ENCODE measurements at places on chromosomes 12 and 14.

DNA sequence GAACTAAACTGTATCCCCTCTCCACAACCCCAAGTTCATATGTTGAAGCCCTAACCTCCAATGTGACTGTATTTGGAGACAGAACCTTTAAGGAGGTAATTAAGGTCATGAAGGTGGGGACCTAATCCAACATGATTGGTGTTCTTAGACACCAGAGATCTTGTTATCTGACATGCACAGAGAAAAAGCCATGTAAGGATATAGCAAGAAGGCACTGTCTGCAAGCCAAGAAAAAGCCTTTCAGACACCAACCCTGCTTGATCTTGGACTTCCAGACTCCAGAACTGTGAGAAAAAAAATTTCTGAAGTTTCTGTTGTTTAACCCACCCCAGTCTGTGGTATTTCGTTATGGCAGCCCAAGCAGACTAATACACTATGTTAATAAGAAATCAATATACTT is 62.2 kb upstream of the CFL2 start:
- DNase-seq: no peak

DNA sequence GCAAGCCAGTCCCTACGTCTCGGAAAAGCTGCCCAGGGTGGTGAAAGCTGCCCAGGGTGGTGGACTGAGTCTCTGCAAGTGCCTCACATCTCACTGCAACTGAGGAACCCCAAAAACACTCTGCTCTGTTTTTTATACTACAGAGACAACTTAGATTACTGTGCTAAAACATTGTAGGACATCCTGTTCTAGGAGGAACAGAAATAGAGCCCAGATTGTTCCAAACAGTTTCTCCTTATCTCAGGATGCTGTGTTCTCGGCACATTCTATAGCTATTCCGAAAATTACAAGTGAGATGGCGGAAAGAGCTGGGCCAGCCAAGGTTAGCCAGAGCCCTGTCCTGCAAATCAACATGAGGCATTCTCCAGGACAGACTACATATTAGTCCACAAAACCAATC is 138.7 kb downstream of the LRIG3 start:
- no peak for DNase-seq

DNA sequence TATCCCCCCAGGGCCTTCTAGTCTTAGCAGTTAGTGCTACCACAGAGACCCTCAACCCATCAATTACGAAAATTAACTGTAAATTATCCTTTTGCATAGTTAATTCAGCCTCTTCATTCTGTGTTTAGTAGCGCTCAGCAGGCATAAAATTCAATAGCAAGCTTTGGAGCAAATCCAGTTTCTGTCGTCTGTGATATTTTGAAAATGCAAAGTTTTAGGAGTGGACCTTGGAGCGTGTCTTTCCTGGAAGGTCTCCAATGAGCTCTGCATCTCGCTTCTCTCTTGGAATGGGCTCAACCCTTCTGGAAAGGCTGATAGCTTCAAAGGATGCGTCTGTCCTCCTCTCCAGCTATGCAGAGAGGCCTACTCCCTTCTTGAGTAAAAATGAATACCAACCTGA is 222.9 kb downstream of the SLC15A4 start:
- DNase-seq: no peak

- no peak for DNase-seq
These were observed 20.3 kb downstream of the PDE6H start for GRCh38 chr12:14993117-14993516.

DNA sequence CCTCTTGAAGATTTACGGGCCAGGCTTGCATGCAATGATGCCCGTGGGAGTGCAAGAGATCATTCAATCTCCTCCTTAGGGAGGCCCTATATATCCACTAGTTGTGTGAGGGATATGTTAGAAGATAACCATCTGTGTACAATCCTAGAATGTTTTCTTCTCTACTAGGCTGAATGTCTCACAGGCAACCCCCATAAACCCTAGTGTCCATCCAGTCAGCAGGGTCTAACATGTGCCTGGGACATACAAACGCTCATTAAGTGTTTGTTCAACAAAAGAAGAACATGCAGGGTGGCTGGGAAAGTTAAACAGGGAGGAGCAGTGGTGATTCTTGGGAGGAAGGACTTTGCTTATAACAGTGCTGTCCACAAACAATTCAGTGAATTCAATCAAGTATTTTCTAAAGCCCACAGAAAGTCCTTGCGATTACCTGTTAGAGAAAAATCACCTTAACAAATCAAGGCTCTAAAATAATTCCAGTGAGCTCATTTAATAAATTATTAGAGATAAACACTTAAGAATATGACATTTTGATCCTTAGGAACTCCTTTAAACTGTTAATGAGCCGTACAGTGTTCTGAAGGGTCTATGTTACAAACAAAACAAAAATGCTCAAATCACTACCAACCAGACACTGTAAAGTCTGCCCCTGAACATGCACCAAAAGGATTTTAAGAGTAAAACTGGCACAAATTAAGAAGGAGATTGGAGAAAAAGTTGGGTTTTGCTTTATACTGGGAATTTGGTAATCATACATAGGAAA is 96.6 kb upstream of the FERMT2 start:
- no peak for DNase-seq

GRCh38 chr12:62899568-62900390 is 35.2 kb downstream of the PPM1H start:
- no peak for DNase-seq

DNA sequence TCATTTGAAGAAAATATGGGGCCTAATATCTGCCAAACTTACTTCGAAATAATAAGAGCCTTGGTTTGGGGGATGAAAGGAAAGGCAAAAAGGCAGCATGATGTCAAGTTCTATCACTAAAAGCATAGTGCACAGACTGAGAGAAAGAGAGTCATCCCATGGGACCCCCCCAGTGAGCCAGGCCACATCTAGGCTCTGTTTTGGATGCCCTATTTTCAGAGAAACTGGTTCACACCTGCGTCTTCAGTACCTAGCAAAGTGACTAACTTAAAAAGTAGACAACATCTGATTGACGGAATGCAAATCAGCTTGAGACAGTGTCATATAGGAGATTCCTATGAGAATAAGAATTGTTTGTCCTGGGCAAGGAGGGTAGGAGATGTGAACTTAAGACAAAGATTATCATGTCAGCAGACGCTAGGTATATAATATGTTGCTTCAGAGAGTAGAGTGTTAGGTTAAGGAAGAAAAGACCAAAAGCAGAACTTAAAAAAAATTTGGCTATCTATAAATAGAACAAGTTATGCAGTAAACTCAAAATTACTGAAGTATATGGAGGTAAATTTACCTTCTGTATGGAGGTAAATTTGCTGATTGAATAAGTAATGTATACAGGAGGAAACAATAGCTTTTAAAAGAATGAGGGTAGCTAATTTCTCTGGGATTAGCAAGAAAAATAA is 148.2 kb downstream of the SLC41A2 start:
- DNase-seq: no peak

- DNase-seq: no peak
These were observed 17.9 kb downstream of the CERS5 start for GRCh38 chr12:50149311-50149710.

DNA sequence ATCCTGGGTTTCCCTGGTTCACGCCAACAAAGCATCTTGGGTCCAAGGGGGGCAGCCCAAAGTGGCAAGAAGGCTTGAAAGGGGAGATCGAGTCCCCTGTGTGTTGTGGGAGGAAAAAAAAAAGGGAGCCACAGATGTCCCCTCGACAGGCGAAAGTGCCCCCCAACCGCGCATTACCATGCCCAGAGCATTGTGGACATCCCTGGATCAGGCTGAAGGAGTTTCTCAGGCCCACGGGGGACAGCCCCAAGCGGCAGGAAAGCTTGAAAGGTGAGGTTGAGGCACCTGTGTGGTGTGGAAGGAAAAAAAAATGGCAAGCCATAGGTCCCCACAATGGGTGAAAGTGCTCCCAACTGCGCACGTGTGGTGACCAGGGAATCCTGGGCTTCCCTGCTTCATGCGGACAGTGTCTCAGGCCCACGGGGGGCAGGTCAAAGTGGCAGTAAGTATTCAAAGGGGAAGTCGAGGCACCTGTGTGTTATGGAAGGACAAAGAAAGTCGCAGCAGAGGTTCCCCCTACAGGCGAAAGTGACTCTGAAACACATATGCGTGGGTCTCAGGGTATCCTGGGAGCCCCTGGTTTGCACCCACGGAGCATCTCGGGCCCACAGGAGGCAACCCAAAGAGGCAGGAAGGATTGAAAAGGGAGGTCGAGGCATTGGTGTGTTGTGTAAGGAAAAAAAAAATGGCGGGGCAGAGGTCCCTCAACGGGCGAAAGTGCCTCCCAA is 580.1 kb downstream of the ALG10 start:
- DNase-seq: no peak

DNA sequence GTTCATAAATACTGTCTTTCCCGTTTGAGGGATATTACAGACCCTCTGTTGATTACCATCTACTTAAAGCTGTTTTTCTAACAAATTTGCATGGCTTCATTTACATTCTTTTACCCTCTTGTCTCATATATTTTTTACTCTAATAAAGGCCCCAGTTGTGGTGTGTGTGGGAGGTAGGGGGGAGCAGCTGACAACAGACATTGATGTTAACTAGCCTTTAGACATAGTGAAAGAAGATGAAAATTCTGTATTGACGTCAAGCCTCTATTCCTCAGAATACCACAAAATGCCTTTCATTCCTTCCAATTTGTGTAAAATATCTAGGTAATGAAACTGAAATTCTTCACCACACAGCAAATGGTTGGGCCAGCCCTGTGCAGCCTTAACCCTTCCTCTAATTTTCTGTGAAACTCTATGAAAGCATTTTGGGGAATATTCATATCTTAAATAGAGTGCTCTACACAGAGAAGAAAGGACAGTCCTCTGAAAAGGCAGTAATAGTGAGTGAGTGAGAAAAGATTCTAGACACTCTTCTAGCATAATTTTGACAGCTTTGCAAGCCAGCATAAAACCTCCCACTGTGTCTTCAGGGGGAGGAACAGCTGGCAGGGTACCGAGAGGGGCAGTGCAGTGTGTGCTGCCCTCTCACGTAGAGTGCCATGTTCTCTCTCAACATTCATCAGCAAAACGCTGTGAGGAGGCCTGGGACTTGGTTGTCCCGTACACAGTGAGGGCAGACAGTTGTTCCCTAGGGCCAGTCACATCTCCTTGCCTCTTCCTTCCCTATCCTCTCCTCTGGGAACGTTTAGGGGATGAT is 20.1 kb upstream of the CERS5 start:
- peak; percentile 47 for DNase-seq

GRCh38 chr12:123532808-123533649 is 490 bp downstream of the RILPL1 start:
- DNase-seq: no peak

GRCh38 chr12:130212384-130212989 is 50.2 kb downstream of the FZD10 start:
- DNase-seq: no peak

GRCh38 chr12:132357623-132358186 is 28.3 kb upstream of the GALNT9 start:
- no peak for DNase-seq

DNA sequence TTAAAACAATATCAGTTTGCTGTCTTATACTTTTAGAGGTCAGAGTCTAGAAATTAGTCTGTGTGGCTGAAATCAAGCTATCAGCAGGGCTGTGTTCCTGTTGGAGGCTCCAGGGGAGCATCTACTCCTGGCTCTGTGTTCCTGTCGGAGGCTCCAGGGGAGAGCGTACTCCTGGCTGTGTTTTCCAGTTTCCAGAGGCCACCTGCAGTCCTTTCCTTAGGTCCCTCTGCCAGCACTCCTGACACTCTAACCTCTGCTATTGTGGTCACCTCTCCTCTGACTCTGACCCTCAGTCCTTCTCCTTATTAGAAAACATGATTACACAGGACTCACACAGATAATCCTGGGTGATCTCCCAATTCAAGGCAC is 1140.7 kb upstream of the TMEM132C start:
- DNase-seq: no peak

DNA sequence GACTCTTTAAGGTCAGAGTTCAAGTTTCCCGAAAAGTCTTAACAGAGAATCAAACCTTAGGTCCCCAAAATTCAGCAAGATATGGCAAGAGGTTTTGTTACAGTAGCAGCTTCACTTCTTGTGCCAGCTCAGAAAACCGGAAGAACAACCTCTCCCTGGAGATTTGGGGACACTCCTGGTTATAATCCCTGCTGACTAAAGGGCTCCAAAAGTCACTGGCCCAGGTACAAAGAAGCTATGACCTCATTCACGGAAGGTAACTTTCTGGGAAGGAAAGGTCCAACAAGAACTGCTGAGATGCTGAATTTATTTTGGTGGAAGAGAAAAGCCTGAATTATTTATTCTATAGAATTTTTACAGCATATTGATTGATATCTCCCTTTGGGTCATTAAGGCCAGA is 55.6 kb upstream of the DIO2 start:
- no peak for DNase-seq

DNA sequence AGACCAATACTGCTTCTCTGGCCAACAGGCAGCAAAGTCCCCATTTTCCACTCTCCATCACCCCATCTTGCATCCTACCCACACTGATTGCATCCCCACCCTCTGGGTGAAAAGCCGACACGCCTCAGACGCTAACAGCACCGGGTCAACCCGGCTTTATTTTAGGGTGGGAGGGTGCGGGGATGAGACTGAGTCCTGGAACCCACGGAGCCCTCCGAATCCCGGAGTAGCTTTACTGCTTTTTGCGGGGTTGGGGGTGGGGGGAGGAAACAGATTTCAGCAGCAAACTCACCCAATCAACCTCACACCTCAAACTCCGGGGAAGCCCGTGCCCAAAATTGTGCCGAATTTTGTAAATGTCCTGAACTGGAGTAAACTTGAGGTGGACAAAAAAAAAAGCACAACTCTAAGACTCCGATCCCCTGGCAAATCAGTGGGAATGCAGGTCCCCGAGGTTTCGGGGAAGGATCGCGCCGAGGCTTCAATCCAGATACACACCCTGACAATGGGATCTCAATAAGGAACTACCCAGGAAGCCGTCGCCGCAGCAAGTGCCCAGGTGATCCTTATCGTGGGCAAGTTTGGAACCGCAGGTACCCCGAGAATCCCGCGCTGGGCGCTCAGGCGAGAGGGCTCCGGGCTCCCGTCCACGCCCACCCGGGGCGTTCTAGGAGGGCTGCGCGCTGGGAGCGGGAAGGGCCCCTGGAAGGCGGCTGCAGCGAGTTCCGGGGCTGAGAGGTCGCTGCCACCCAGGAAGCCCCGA is 1.1 kb downstream of the GCH1 start:
- DNase-seq: no peak

- DNase-seq: no peak
These were observed 36.5 kb downstream of the ACADS start for GRCh38 chr12:120762086-120762485.

- no peak for DNase-seq
These were observed 3.9 kb downstream of the LRRK2 start for GRCh38 chr12:40228727-40229126.

- DNase-seq: peak; percentile 96
These were observed 64.5 kb upstream of the STK38L start for GRCh38 chr12:27179400-27180214.

DNA sequence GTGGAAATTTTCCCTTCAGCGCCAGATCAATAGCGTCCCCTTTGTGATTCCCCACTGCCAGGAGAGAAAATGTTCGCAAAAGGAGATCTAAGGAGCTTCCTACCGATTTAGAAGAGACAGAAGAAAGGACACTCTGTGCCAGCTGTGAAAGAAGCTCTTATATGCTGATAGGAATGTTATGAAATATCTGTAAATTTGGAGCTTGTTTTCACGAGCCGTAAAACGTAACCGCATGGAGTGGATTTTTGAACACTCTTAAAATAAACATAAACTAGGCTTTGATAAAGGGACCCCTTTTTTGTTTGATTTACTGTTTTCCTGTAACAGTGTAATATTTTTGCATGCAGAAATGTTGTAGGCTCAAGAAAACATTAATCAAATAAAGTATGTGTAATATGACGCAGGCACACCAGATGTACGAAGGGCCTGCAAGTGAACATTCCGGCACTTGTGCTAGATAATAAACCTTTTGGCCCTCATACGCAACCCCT is 346.8 kb downstream of the ETNK1 start:
- no peak for DNase-seq

Measured in GM12878 (cell line).